Activated naive CD8-positive, alpha-beta T cell treated with anti-CD3 and anti-CD28 coated beads, Interleukin-2, amount 50 U/mL, for 24 hours (primary cell): ENCODE measurements at places on chromosomes 2 and 18.

- DNase-seq, result no peak
Observed at GRCh38 chr2:203739351-203739750, 32.9 kb downstream of the CD28 start.

DNA sequence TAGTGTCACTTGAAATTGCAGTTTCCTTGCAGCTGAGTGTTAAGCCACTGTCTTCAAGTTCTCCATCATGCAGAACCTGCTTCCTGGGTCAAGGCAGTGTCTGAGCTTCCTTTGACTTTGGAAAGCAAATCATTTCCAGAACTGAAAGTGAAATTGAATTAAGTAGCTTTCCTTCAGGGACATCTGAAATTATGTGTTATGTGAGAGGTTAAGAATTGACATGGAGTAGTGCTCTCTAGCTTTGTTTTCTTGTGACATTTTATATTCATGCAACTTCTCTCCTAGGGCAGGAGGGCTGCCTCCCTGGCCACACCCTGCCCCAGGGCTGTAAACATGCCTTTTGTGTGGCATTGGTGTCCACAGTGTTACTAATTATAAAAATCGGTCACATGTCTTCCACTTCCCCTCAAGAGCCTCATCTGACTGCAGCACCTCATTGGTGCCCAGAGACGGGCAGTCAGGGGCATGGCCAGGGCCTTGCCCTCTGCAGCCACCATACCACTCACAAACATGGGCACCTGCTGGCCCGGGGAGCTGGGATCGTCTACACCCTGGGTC, 14.4 kb downstream of the RAB12 start:
- DNase-seq, result no peak

DNA sequence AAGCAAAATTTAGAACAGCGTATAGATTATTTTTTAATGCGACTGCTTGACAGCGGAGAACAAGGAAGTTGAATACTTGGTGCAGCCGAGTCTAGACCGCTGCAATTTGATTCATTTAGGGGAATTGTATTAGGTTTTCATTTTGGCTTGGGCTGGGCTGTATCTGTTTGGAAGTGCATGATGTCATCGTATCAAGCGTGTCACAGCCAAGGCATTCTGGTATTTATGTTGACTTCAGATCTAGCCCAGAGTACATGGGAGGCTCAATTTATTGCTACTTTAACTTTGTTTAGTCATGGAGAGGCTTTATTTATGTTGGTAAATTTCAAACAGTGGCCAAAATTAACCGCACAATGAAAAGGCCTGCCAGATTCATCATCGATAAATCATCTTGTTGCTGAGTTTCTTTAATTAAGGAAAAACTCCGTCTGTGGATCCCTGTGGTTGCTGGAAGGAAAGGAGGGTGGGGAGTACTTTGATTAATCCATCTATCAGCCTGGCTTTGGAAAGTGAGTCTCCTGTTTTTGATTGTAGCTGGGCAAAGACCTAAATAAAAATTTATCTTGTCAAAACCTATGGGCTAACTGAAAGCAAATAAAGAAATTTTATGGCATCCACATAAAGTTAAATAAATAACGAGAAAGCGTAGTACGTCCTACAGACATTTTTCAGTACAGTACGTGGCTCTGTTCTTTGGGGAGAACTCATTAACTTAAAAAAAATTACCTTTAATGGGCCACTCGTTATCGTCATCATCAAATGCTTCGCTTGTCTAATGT, 230.4 kb upstream of the SPRED2 start:
- no peak for DNase-seq

- no peak for DNase-seq
Observed at GRCh38 chr2:164023896-164024295, 288.1 kb upstream of the FIGN start.

GRCh38 chr2:121228521-121228920, 56.5 kb downstream of the TFCP2L1 start:
- no peak for DNase-seq

GRCh38 chr2:24473626-24474025, 17.4 kb upstream of the NCOA1 start:
- DNase-seq, result no peak

GRCh38 chr2:163259489-163259888, 420.9 kb upstream of the KCNH7 start:
- DNase-seq, result no peak

DNA sequence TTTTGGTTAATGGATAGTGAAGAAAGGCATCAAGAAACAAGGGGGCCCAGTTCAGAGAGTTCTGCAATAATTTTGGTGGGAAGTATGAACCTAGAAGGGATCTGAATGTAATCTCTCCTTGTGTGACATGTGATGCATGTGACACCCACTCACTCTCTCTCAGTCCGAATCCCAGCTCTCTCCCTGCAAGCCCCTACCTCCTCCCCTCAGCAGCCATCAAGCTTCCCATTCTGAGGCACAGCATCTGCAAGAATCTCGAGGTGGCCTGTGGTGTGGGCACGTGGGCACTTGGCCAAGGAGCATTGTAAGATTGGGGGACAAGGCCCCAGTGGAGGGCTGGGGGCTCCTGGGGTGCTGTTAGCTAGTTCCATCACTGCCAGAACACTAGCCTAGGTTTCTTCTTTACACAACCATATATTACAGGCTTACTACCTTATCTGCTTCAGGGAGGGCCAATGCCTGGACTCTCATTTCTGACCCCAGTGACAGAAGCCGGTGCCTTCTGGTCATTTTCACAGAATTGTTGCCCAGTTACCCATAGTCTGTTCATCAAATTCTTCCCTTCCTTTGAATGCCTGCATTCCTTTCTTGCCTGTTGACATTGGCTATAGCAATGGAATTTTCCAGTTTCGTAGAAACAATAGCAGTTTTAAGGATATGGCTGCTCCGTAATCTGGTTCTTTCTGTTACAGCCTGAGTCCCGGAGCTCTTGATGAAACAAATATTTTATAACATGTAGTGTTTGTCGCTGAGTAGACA, 13.3 kb upstream of the LCLAT1 start:
- no peak for DNase-seq

- peak; percentile 64 for DNase-seq
Observed at GRCh38 chr2:233418761-233419546, 64.7 kb downstream of the DGKD start.

- DNase-seq, result no peak
Observed at GRCh38 chr2:233605680-233606079, 11.8 kb upstream of the UGT1A8 start.

- no peak for DNase-seq
Observed at GRCh38 chr2:173588931-173589369, 234.3 kb downstream of the CDCA7 start.

- DNase-seq, result no peak
Observed at GRCh38 chr2:25814681-25815080, 63.6 kb downstream of the ASXL2 start.

- no peak for DNase-seq
Observed at GRCh38 chr2:106581328-106581727, 94.2 kb downstream of the CD8B2 start.

DNA sequence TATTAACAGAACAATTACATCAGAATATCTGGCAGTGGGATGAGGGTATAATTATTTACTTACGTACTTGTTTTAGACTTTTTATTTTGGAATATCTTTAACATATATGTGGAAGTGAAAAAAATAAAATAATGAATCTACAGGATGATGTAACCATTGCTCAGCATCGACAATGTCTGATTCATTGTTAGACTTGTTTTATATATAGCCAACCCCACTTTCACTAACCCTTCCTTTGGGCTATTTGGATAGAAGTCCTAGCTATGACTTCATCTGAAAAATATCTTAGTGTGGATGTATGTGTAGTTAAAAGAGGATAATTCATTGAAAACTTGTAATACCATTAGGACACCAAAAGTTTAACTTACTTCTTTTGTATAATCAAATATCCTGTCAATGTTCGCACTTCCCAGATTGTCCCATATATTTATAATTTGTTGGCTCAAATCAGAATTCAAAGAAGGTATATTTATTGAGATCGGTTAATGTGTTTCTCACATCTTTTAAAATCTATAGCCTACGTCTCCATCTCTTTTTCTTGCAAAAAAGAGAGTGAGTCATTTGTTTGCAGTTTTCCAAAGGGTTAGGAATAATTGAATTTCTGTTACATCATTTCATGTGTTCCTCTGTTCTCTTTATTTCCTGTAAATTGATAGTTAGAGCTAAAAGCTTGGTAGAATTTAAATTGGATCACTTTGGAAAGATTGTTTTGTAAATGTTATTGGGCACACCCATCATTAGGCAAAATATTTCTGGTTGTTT, 506.1 kb upstream of the FAM98A start:
- no peak for DNase-seq

DNA sequence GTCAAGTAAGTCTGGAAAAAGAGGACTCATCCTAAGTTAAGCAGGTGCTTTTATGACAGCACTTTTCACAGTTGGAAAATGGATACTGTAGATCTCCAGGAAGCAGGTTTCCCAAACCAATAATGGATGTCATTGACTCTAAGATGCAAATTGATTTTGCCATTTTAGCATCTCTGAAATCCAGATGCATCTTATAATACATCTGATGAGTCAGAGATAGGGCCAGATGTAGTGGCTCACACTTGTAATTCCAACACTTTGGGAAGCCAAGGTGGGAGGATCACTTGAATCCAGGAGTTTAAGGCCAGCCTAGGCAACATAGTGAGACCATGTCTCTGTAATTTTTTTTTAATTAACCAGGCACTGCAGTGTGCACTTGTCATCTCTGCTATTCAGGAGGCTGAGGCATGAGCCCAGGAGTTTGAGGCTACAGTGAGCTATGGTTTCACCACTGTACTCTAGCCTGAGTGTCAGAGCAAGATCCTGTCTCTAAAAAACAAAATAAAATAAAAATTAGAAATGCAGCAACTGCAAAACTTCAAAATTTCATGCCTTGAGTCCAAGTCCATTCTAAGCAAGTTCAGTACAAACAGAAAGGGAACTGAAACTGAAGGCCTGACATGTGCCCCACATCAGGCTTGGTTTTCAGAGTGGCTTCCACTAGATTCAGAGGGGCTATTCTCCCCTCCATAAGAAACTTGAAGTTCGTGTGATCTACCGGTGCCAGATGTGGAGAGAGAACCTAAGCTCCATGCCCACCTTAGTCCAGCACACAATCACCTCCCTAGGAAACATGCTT, 267.8 kb upstream of the NCKAP5 start:
- DNase-seq, result no peak

- DNase-seq, result no peak
Observed at GRCh38 chr2:232365621-232366321, 12.8 kb upstream of the ALPP start.

DNA sequence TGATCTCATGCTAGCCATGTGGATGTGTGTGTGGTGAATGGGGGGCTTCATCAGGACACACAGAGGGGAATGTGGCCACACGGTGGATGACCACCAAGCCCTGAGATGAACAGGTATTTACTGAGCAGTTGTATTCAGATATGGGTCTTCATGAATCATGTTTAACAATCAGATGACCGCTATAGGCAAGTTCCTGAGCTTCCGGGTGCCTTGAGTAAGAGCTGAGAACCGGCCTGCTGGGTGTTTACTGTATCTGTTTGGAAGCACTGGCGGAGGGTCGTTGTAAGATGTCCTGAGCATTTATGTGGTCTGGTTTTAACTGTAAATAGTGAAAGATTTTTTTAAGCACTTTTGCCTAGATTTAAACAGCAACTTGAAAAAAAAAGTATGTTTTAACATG, 43.9 kb downstream of the BOLA3 start:
- DNase-seq, result no peak

DNA sequence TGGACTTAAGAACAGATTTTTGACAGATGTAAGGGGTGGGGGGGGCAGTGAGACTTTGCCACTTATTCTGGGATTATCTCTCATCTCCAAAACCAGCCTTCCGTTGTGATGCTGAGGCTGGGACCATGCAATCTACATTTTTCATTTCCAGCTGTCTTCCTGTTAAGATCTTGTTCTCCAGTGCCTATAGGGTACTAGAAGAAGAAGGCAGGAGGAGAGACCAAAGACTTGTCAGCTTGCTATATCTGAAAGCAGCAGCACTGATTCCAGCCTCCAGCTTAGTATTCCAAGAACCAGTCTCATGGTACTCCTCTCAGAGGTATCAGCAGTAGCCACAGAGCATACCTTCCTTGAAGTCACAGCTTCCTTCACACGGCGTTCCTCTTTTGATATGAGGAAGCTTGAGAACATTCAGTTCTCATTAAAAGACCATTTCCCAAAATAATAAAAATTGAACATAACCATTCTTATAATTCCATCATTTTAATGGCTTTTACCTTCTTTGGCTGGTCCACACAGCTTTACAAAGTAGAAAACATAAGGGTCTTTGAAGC, 49.8 kb downstream of the USP34 start:
- DNase-seq, result no peak

- peak; percentile 63 for DNase-seq
Observed at GRCh38 chr2:227472265-227473121, 537 bp downstream of the AGFG1 start.

GRCh38 chr2:94872088-94872618, 923 bp downstream of the TEKT4 start:
- no peak for DNase-seq

GRCh38 chr2:217370391-217370790, 510.5 kb upstream of the TNP1 start:
- peak; percentile 6 for DNase-seq

DNA sequence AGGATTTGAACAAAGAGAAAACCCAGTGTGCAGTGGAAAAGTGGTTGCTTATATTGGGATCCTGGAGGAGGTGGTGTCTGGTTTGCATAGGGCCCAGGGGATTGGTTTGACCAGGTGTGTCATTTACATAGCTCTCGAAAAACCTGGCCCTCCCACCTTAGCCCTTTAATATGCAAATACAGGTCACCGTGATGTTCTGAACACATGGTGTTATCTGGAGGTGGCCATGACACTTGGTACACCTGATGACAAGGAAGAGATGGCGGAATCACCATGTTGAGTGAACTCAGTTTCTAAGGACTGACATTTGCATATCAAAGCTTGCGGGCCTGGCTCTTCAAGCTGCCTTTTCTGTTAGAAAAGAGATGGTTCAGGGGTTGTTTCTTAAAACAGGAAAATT, 2.3 kb upstream of the NAPG start:
- DNase-seq, result no peak

DNA sequence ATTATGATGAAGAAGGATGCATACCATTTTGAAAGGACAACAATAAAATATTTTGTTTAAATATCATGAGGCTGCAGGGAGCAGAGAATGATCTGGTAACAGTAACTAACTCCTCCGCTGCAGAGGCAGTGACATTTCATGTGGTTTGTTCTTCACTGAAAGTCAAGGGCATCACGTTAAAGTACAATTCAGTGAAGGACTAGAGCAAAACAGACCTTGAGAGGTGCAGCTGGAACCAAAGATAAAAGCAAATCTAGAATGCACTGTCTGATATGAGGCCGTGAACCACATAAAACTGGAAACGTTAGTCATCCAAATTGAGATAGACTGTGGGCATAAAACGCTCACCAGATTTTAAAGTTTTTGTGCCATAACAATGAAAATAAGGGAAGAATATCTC, 522.9 kb upstream of the TNP1 start:
- no peak for DNase-seq

- DNase-seq, result no peak
Observed at GRCh38 chr2:20190876-20191713, 33.8 kb downstream of the SDC1 start.

- DNase-seq, result no peak
Observed at GRCh38 chr2:46504221-46504620, 24.9 kb downstream of the TMEM247 start.

DNA sequence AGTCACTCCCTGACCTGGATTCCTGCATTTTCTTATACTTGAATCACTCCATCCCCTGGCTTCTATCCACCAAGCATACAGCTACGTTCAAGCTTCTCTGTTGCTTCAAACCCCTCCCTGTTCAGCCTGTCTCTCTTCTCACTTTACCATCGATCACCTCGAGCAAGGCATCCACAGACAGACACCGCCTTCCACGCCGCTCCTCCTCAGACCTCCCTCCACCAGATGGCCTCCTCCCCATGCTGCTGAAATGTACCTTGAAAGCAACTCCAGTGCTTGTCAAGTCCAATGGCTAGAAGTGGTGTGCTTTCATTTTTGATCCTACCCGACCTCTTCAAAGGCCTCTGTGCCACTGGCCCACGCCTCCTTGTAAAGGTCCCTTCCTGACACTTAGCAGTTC, 131.3 kb upstream of the ACAA2 start:
- DNase-seq, result no peak
